H1 (cell line): ENCODE measurements at places on chromosomes 11 and 22.

DNA sequence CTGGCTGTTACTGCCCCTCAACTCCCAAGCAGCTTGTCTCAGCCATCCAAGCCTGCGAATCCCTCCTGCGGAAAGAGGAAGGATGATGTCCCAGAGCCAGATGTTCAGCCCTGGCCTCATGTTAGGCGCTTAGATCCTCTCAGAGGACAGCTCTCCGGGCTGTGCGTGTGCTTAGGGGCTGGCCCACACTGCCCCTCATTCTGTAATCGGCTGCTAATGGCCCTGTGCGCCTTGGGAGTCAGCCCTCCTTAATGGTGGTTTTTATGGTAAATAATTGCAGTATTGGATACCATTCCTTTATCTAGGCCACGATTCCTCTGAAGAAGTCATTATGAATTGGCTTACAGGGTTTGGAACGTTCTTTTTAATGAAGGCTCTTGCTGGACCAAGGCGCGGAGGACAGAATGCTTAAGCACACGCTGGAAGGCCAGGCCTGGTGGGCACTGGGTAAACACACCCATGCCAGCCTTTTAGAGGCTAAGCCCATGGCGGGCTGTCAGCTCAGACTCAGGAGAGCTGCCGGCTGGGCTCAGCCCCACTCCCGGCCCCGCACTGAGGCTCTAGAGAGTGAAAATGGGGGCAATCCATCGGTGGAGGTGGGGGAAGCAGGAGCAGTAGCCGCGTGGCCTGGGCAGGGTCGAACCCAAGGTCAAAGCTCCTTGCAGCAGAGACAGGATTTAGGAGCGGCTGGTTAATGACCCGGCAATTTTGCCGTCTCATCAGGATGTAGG is 1157.5 kb downstream of the BRD1 start:
- no peak for DNase-seq

GRCh38 chr11:96284917-96285316 is 58.1 kb downstream of the MAML2 start:
- DNase-seq, result no peak

GRCh38 chr11:96125400-96125799 is 201.5 kb upstream of the MTMR2 start:
- no peak for DNase-seq

DNA sequence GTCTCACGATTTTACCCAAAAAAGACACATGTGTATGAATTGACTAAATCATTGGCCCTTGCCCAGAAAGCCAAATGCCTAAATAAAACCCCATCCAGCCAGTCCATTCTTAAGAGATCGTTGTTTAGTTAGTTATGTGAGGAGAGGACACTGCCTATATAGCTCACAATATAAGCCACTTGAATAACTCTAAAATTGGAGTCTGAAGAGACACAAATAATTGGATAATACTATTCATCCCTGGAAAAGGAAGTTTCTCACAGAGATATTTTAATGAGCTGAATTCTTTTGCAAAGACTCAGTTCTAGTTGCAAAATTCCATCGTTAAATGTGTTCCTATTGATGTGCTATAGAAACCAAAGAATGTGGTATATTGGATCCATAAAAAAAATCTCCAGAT is 176.7 kb downstream of the SOX6 start:
- DNase-seq, result no peak
